Left hindlimb (tissue), 1 donor: ENCODE measurements at places on chromosomes 7 and 10.

GRCh38 chr7:40371806-40372440, 237.1 kb downstream of the SUGCT start:
- DNase-seq, result no peak

DNA sequence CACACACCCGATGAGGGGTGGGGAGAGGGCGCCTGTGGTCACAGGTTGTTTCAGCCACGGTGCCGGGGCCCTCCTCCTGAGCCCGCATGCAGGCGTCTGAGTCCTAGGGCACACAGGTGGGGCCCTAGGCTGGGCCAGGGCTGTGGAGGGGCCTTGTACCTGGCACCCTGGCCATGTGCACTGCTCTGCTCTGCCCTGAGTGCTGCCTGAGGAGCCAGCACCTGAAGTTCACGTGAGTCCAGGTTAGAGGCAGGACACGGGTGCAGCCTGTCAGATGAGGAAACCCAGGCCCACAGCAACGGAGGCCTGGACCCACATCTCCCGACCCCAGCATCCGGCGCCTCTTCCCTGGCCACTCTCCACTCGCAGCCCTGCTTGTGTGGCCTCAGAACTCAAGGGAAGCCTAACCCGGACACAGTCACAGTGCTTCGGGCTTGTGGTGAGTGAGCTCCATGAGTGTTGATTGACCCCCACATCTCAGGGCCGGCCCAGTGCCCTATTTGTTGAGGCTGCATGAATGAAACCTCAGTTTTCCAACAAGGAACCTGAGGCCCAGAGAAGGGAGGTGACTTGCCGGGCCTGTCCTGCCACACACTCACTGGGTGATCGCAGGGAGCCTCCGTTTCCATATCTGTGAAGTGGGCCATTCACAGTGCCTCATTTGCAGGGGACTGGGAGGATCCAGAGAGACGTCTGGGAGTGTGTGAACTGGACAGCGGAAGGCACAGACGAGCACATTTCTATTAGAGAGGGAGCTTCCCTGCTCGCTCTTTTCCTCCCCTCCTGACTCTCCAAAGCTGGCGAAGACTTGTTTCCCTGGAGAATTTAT, 39.6 kb downstream of the PPIF start:
- peak; percentile 16 for DNase-seq

DNA sequence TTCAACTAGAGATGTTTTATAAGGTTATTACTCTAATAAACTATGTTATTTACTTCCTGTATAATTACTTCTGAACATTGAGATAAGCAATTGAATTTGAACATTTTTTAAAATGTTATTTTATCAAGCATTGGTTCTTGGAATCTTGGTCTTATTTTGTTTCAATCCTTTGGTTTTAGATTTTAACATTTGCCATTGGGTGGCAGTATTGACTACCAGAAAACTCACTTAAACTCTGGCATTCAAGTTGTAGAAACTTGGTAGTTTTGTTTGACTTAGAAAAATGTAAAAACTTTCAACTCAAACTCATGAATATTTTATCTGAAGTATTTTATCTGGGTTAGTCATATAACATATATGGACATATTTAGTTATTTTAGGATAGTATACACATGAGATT, 48.1 kb downstream of the ATRNL1 start:
- no peak for DNase-seq

DNA sequence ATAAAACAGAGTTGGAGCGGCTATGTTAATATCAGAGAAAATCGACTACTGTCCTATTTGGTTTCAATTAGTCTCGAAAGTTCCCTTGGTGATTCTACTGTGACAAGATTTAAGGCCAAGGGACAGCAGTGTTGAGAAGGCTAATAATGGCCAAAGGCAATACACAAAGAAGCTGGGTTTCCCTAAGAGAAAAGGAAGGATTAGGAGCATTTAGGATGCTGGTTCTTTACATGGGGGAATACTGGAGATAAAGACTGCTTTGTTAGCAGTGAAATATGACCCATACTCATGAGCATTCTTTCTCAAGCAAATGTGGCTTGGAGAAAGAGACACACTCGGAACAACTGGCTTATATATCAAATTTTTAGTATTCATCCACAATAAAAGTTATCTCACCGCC, 32.2 kb downstream of the IQUB start:
- no peak for DNase-seq

DNA sequence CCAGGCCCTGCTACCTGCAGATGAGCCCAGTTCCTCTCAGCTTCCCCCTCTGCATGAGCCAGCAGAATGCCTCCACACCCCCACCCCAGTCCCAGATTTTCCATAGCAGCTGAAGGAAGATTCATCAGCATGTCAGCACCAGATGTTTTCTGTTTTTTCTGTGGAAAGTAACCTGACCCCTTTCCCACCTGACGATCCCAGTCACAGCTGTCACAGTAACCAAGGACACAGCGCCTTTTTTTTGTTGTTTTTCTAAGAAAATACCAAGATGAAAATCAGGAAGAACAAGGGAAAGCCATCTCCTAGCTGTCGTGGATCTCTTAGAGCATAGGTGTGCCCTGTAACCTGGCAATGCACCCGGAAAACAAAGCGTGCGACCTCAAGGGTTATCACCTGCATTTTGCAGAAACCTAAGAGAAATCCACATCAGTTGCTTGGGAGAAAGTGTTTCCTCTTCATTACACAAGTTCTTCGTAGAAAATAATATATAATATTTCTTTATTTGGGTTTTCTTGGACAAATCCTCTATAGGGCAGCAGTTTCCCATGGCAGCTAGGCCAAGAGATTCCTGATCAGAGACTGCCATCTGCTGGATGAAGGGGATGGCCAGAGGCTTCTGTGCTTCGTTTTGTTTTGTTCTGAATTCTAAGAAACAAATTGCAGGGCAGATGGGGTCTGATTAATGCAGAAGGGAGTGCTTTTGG, 401.9 kb downstream of the TNS3 start:
- DNase-seq, result peak; percentile 80

GRCh38 chr10:109963439-109963838, 40.1 kb upstream of the XPNPEP1 start:
- no peak for DNase-seq

GRCh38 chr10:29623797-29624196, 11.0 kb downstream of the SVIL start:
- DNase-seq, result no peak

GRCh38 chr7:114426824-114427223, 12.2 kb downstream of the FOXP2 start:
- no peak for DNase-seq

GRCh38 chr7:28922624-28923331, 35.4 kb downstream of the TRIL start:
- DNase-seq, result peak; percentile 62

DNA sequence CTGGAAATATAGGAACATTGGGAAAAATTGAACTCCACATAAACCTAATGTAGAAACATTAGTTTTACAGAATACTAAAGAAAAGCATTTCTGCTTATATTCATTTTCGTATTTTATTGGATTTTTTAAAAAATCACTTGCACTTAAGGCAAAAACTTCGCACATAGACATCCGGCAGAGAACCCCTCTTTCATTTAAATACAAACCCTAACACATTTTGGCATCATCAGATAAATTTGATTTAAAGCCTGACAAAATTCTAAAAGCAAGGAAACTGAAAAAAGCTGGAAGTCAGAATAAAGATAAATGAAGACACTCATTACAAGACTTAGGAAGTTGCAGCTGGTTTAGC, 396 bp upstream of the EXOC4 start:
- DNase-seq, result no peak

DNA sequence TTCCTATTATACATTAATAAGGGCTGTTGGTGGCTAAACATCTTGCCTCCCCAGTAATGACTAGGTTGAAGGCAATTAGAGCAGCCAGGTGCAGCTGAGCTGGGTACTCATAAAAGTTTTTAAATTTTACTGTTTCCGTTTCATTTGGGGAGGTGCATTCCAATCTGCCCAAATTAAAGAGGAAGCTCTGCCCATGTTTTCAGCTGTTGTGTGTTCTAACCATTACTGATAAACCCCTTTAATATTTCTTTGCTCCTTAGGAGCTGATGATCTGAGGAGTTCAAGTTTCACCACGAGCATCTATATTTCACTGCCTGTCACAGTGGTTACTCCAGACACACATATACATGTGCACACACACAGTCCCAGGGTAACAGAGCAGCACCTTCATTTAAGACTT, 94.4 kb downstream of the JAZF1 start:
- DNase-seq, result no peak

GRCh38 chr7:2585446-2585845, 26.7 kb downstream of the IQCE start:
- peak; percentile 1 for DNase-seq
